ENCODE measurements at places on chromosomes 5 and 9. TPM values are rescaled to one million over a fixed set of nuclear protein-coding genes. Genes with fewer than 3 reads are reported as not detected.

The FKBP15 gene
- 12.8 TPM for total RNA-seq

The LHX6 gene
- 0.63 TPM for total RNA-seq

The SPINK1 gene
- not detected for total RNA-seq

The FOXD4L4 gene
- total RNA-seq = 0.62 TPM

The FOXD4L5 gene
- 0.27 TPM for total RNA-seq

The ADAMTSL1 gene
- 14.8 TPM for total RNA-seq

The NR6A1 gene
- 4.7 TPM for total RNA-seq

The PTPRD gene
- 175 TPM for total RNA-seq

The DUSP1 gene
- total RNA-seq = 15.9 TPM

The CDH9 gene
- 25.1 TPM for total RNA-seq

The SLC46A2 gene
- total RNA-seq = 0.73 TPM

The TOR1B gene
- 11.8 TPM for total RNA-seq

The SLC6A3 gene
- total RNA-seq = 0.06 TPM
